Glomerular endothelial cell (primary cell): ENCODE measurements at places on chromosomes 4 and X.

DNA sequence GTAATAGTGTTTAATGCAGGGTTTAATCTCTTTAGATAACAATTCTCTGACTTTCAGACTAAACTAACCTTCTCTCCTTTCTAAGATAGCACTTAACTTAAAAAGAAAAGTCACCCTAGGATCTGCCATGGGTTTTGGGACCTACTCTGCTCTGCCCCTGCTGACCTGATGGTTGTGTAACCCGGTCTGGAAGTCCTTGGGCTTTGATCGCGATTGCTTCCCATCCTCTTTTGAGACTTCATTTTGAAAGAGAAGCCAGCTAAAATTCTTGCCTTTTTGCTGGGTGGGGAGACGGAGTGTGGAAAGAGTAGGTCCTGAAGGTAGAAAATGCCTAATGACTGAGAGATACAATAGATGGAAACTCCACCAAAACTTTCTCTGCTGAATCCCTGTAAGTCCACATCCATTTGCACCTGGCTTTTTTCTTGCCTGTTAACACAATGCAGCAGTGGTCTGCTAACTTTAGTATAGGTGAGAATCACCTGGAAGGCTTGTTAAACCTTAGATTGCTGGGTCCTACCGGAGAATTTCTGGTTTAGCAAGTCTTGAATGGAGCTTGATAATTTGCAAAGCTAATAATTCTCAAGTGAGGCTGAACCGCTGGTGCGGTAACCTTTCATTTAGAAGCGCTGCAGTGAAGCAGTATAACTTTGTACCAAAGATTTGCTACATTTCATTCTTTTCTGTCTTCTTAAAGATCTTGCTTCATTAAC is 45.6 kb upstream of the CCSER1 start:
- DNase-seq, result no peak

GRCh38 chr4:136078976-136079375 is 1453.3 kb downstream of the PCDH18 start:
- DNase-seq, result no peak

DNA sequence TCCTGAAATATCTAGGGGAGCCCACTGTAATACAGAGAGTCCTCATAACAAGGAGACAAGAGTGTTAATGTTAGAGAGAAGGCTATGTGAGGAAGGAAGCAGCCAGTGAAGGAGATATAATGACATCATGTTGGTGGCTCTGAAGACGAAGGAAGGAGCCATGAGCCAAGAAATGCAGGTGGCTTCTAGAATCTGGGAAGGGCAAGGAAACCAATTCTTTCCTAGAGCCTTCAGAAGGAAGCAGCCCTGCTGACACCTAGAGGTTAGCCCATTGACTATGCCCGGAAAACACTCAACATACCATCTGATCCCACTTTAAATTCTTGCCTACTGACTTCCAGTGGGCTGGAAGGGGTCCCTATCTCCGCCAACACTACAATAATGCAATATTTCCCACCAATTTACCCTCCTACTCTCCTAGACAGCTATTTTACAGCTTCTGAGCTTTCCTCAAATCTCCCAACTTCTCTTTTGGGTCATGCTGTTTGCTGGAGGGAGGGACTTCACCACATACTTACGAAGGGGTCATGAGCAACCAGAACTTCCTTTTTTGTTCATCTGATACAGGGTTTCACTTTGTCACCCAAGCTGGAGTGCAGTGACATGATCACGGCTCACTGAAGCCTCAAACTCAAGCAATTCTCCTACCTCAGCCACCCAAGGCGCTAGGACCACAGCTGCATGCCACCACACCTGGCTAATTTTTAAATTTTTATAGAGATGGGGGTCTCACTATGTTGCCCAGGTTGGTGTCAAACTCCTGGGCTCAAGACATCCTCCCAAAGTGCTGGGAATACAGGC is 25.2 kb upstream of the G3BP2 start:
- DNase-seq, result no peak

- no peak for DNase-seq
Measured at GRCh38 chrX:113892891-113893290, 691.0 kb upstream of the HTR2C start.

- no peak for DNase-seq
Measured at GRCh38 chrX:9464435-9465371, at the start of gene TBL1X. Gene TBL1X (plus strand): TSS chrX:9465058. CDS start chrX:9653587, 188,529 bp downstream.

GRCh38 chr4:40581254-40582140 is 48.2 kb downstream of the RBM47 start:
- no peak for DNase-seq

DNA sequence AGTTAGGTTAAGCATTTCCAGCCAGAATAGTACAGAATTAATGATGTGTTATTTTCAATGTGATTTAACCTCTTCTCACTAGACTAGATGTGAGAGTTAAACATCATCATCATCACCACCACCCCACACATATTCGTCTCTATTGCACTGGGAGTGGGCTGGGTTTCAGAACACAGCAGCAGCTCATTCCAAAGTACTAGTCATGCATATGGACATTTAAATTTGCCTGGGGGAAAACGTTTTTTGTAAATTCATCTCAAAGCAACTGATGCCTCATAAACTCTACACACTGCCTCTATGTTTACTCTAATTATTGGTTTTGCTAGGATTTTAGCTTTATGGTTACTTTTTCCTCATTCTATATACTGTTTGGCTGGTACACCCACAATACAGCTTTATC is 509.1 kb downstream of the PPP4R3C start:
- no peak for DNase-seq

DNA sequence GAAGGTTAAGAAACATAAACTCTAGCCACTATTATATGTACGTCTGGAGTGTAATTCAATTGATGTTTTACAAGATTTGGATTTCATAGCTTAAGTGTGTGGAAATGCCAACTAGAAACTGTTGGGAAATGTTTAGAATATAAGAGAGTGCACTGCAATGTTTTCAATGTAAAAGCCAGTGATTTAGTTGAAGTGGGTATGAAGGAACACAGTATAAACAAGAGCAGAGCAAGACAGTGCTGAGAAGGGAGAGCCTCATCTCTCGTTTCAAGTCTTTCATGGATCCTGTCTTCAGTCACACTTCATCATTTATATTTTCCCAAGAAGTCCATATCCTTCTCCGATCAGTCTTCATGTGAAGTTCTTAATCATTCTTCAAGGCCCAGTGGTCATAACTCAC is 163.9 kb upstream of the ETNPPL start:
- no peak for DNase-seq

- DNase-seq, result no peak
Measured at GRCh38 chr4:26611885-26612284, 28.0 kb downstream of the TBC1D19 start.

DNA sequence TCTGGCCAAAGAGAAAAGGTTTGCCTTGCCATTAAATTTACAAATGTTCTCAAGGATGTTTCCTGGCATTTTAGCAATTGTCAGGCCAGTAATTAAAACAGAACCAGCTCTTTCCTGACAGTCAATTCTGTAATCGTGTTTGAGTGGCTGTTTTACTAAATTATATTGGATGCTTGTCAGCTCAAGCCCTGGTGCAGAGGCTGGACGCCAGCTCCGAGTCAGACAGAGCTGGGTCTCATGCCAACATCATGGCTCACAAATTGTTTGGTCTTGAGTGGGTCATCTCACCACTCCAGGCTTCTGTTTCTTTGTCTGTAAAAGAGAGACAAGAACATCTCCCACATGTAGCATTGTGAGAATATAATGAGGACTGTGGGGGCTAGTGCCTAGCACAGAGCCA is 190.3 kb upstream of the PSAPL1 start:
- DNase-seq, result no peak

- DNase-seq, result peak; percentile 9
Measured at GRCh38 chrX:19990556-19991349, at the start of gene BCLAF3. Gene BCLAF3 (minus strand): TSS chrX:19991061. CDS start chrX:19970264, 20,797 bp downstream.

DNA sequence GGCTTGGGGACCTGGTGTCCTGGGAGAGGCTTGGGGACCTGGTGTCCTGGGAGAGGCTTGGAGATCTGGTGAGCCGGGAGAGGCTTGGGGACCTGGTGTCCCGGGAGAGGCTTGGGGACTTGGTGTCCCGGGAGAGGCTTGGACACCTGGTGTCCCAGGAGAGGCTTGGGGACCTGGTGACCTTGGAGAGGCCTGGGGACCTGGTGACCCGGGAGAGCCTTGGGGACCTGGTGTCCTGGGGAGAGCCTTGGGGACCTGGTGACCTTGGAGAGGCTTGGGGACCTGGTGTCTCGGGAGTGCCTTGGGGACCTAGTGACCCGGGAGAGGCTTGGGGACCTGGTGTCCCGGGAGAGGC is 12.6 kb downstream of the SHOX start:
- no peak for DNase-seq

GRCh38 chrX:19721726-19722370 is 165.6 kb downstream of the SH3KBP1 start:
- no peak for DNase-seq

- DNase-seq, result no peak
Measured at GRCh38 chr4:7457201-7458065, 22.7 kb upstream of the PSAPL1 start.

DNA sequence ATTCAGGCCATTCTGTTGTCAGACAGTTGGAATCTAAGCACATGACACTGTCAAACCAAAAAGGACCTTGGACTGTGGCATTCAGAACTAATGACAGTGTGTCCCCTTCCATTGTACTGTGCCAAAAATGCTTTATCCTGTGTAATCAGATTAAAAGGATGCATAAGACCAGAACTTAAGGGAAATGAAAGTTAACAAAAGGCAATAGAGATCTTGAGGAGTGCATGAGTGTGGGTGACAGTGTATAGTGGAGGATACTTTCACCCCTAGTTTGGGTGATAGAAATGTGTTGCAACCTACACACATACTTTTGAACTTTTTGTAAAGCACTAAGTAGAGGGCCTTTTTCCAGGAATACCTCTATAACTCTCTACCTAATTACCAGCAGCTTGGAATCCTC is 4.5 kb downstream of the CYSLTR1 start:
- DNase-seq, result no peak

DNA sequence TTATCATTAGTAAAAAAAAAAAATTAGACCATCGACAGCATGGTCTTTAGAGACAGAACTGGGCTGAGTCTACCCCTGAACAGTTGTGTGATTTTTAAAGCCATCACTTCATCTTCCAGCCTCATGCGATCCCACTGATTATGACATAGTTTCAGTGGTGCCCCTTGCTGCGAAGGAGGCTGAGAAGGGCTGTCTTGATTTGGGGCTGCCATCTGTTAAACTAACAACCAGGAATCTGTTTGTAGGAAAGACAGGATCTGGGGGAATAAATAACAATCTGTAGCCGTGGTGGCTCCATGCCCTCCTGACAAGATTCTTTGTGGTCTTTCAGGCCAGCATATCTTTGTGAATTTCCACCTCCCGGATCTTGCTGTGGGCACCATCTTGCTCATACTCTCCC is 17.1 kb downstream of the SLC34A2 start:
- no peak for DNase-seq

GRCh38 chr4:78692822-78693170 is 83.4 kb upstream of the BMP2K start:
- no peak for DNase-seq

DNA sequence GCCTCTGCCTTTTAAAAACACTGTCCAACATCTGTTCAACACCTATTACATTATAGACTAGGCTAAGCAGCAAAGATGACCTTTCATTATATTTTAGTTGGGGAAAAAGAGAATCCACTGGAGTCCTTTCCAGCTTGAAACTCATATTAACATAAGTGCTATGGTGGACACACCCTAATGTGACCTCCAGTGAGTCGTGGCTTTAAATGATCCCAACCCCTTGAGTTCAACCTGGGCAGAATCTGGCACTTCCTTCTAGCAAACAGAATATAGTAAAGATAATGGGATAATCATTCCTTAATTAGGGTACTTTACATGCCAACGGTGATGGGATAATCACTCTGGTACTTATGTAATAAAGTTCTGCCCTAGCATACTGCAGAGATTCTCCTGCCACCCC is 162.6 kb downstream of the MAB21L2 start:
- DNase-seq, result no peak

- no peak for DNase-seq
Measured at GRCh38 chr4:55887594-55887993, 34.1 kb downstream of the EXOC1 start.

DNA sequence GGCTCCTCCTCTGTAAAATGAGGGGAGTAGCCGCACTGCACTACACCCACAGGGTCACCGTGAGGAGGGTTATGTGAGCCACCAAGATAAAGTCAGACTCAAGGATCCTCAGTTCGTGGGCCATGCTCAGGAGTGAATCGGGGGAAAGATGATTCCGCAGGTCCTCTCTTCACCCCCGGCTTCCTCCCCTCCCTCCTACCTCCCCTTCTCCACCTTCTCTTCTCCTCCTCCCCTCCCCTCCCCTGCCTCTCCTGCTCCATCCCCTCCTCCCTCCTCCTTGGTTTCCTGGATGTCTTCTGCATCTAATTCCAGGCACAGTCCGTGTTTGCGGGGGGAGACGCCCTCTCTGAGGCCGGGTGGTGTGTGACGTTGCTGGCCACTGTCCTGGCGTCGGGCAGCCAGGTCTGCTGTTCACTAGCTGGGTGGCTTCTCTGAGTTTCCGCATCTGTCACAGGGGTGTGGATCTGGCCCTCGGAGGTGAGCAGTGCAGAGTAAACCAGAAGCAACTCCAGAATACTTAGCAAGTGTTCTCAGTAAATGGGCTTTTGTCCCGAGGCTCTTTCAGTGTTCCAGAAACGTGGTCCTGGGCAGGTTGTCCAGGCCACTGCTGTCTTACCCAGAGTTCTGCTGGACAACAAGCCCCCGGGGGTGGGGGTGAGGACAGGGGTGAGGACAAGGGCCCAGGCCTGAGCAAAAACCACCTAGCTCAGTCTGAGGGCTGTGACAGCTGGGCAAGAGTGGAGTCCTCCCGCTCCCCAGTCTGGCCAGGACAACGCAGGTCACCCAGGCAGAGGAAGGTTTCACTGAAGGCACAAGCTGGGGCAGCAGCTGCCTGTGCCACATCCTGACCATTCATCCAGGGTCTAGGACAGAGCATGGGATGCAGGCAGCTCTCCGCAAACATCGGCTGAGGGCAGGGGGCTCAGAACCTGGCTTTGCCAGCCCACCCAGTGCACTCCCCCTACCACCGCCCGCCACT is 92.4 kb downstream of the PPP2R2C start:
- no peak for DNase-seq

DNA sequence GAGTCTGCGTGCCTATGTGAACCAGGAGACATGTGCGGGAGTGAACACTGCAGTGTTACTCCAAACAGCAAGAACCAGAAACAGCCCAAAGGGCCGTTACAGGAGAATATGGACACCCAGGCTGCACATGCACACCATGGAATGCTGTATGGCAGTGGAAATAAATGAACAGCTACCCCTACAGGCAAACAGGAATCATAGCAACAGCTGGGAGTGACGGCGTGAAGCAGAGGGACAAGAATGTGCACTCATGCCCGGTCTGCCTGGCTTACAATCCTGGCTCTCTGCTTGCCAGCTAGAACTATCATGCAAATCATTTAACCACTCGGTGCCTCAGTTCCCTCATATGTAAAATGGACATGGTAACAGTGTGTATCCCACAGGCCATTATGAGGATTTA is 16.6 kb downstream of the GPKOW start:
- DNase-seq, result no peak

- peak; percentile 77 for DNase-seq
Measured at GRCh38 chrX:48631376-48632090, 34.2 kb downstream of the WDR13 start.
